Osteoblast (primary cell): ENCODE measurements at places on chromosomes 5 and 9.

GRCh38 chr9:94181408-94182181, 77.5 kb upstream of the ZNF169 start:
- DNase-seq, result no peak

- no peak for DNase-seq
Observed at GRCh38 chr9:124032247-124032646, 20.7 kb downstream of the LHX2 start.

- DNase-seq, result peak; percentile 68
Observed at GRCh38 chr9:92328225-92328624, 2.5 kb downstream of the CENPP start.

DNA sequence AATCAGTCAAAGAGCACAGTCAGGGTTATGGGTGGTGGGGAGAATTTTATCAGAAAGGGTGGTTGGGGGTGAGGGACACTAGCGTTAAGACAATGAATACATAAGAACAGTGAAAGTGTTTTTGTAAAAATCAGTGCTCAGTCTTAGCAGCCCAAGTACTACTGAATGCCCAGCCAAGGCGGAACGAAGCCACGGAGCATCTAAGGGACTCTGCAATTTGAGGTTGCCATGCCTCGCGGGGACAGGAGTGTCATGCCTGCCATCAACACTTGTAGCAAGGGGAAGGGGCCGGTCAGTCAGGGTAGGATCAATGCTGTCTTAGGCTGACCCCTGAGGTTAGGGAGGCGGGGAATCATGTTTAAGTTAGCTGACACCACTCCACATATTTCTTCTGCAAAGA, 13.3 kb downstream of the FSTL4 start:
- DNase-seq, result no peak

DNA sequence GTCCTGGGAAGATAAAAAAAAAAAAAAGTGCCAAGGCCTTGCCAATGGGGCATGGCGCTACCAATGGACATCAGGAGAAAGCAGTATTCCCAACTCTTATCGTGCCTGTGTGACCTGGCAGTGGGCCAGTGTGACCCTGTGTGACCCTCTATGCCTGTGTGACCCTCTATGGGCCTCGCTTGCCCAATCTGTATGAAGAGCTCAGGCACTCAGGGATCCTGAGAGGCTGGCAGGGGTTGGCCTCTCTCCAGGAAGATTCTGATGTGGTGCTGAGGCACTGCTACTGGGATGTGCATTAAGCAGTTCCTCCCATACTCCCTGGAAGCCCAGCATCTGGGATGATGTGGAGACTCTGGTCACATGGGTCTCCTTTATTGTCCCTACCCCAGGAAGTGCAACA, 179.2 kb downstream of the MACROH2A1 start:
- DNase-seq, result no peak

DNA sequence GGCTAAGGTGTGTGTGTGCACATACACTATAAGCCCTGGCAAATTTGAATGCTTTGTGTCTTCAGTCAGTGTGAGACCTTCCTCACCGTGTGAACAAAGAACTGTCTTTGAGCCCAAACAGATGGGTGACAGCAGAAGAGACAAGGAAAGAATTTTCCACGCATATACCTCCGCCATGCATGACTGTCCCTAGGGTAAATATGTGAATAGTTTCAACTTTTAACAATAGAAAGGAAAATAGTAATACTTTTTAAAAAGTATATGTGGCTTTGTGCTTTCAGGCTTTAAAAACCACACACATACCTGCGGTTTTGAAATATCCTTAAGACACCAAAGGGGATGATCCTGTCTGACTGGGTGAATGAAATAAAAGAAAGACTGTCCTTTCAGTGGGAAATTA, 438.6 kb upstream of the MPDZ start:
- DNase-seq, result no peak

GRCh38 chr5:174307656-174308271, 262.3 kb downstream of the NSG2 start:
- no peak for DNase-seq

GRCh38 chr9:17402309-17402708, 176.6 kb upstream of the SH3GL2 start:
- no peak for DNase-seq

- DNase-seq, result no peak
Observed at GRCh38 chr5:67183859-67184258, 12.7 kb downstream of the CD180 start.

DNA sequence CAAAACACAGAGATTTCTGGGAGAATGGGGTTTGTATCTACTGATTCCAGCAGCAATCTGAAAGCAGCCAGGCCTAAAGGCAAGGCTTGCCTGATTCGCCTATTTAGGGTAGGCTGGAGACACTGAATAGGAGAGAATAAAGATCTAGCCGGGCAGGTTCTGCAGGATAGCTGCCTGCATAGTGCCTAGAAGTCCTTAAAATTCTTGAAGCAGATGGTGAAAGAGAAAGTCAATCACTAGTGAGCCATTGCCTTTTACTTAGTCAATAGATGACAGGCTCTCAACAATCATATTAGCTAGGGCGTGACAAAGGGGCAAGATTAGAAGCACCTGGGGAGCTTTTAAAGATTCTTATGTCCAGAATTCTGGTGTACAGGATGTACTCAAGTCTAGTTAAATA, 522.7 kb downstream of the HTR1A start:
- DNase-seq, result no peak

DNA sequence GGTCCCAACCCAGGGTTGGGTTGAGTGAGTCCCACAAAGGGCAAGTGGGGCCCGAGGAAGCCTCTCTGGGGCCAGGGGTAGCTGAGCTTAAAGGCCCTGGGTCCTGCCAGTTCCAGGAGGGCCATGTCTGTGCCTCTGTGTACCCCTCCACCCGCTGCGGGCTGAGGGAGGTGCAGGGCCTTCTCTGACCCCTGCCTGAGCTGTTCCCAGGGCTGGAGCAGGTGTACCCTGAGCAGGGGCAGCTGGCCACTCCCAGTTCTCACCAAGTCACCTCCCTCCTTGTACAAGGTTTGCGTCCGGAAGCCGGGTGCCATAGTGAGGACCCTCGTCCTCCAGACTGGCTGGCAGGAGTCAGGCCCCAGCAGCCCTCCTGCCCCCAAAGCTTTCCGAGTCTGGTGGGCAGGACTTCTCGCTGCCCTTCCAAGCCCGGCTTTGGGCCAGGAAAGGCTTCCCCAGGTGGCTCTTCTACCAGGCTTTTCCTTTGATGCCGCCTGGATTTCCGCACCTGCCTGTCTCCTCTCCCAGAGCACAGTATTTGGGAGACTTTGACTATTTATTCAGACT, 9.2 kb upstream of the ENDOG start:
- no peak for DNase-seq

DNA sequence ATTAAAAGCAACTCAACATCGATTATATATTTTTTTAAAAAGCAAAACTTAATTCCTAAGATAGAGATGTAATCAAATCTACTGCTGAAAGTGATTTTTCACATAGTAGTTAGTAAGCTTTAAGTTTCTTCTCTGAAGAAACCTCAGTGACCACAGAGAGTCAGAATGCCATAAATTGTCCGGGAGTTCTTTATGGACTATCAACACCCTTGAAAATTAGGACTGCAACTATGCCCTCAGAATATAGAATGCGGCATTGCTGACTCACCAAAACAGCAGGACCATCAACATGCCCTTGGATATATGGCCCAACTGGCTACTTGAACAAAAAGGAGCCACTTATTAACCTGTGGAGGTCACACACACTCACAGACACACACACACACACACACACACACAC, 228.9 kb upstream of the SNX2 start:
- no peak for DNase-seq
